ENCODE measurements at places on chromosomes 12 and 14.

DNA sequence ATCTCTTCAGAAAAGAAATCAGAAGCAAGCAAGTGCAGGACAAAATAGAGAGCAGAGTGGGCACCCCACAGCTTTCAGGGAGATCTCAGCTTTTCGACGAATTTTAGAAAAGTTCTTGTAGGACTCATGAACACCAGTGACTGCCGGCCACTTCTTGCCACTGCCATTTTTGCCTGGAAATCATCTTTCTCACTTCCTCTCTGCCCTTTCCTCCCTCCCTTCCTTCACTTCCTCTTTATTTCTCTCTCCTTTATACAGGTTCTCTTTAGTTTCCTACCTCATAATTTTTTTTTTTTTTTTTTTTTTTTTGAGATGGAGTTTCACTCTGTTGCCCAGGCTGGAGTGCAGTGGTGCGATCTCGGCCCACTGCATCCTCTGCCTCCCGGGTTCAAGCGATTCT, 185.6 kb downstream of the APAF1 start:
- no peak for DNase-seq

- DNase-seq: no peak
These were observed 64.7 kb downstream of the ZNF641 start for GRCh38 chr12:48285751-48286650.

DNA sequence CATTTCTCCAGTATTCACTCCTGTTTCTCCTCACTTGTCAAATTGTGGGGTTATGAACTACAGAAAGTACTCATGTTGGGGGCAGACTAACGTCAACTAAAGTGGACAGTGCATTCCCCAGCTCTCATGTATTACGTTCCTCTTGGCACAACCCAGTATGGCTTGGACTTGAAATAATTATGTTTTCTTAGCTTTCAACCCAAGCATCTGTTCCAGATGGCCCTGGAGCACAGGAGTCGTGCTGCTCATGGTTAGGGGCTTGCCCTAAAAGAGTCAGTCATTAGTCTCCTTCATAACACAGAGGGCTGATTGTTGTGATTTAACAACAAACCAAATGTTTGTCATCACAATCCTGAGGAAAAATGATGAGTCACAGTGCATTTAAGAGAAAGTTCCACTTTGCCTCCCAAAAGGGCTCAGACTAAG, 154.4 kb downstream of the RPAP3 start:
- no peak for DNase-seq

DNA sequence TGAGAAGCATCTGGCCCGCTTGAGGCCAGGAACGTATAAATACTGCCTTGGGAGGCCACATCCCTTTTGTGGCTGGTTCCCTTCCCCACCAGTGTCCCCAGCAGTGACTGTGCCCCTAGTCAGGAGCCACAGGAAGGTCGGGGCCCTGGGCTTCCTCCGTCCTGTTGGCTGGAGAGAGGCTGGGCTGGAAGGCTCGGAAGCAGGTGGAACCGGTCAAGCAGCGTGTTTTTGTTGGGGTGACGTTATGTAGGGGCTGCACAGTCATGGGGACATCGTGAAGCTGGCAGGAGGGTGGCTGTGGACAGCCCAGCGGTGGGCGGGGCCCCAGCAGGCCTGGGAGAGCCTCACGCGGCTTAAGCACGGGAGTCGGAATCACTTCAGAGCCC, 10.1 kb downstream of the XRCC3 start:
- DNase-seq: no peak

DNA sequence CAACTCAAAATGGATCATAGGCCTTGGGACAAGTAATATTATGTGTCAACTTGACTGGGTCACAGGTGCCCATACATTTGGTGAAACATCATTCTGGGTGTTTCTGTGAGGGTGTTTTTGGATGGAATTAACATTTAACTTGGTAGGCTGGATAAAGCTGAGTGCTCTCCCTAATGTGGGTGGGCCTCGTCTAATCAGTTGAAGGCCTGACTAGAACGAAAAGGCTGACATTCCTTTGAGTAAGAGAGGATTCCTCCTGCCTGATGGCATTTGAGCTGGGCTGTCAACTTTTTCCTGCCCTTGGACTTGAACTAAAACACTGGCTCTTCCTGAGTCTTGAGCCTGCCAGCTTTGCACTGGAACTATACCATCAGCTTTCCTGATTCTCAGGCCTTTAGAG, 93.4 kb upstream of the ESRRB start:
- no peak for DNase-seq

DNA sequence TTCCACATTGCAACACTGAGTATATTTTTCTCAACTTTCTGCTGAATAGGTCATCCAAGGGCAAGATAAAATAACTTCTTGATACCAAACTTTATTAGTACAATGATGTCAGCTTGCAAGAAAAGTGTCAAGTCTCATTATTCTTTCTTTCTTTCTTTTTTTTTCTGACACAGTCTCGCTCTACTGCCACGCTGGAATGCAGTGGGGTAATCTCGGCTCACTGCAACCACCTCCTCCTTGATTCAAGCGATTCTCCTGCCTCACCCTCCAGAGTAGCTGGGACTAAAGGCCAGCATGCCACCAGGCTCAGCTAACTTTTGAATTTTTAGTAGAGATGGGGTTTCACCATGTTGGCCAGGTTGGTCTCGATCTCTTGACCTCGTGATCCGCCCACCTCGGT, 523.4 kb downstream of the FSCB start:
- no peak for DNase-seq

GRCh38 chr14:83096092-83096491, 1562.4 kb upstream of the SEL1L start:
- no peak for DNase-seq

DNA sequence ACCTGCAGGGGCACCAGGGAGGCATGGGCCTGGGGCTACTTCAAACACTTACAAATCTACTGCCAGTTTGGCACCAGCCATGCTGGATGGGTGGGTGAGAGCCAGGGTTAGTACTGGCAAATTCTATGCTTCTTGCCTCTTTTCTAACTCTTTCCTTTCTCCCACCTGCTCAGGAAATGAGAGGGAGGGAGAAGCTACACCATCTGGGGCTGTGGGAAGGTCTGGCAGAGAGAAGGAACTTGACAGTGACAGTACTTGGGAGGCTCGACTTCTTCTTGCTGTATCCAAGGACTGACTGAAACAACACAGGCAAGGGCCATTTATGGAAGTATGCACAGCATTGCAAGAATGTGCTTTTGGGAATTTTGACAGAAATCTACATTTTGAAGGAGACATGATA, 149.6 kb upstream of the DYRK2 start:
- no peak for DNase-seq

DNA sequence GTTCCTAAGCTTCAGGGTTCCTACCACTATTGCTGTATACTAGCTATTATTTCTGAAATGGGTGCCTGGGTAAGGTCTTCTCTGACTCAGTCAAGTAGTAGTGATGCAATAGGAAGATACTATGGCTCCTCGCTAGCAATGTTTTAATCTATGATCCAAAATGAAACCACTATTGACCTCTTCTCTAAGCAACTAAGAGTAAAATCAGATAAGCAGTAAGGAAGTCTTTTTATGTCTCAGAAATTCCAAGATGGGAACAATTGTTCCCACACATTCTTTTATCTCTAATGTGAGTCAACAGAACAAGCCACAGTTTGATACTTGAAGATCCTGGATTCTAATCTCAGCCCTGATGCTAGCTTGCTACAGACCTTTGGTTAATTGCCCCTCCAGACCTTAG, 45.1 kb downstream of the AREL1 start:
- no peak for DNase-seq

- DNase-seq: no peak
These were observed 1.6 kb downstream of the ZFC3H1 start for GRCh38 chr12:71661977-71662530.

- DNase-seq: no peak
These were observed 132.1 kb downstream of the RAD51B start for GRCh38 chr14:67951529-67952135.

GRCh38 chr12:53744130-53744441, 7.7 kb downstream of the CISTR start:
- no peak for DNase-seq

- peak; percentile 40 for DNase-seq
These were observed 38.8 kb upstream of the WSCD2 start for GRCh38 chr12:108090107-108090899.

- DNase-seq: no peak
These were observed 105.4 kb upstream of the CNTN1 start for GRCh38 chr12:40586823-40587222.

- no peak for DNase-seq
These were observed 6.7 kb upstream of the KRT86 start for GRCh38 chr12:52267699-52268098.

- no peak for DNase-seq
These were observed 320.6 kb upstream of the TBX3 start for GRCh38 chr12:115004470-115005146.

DNA sequence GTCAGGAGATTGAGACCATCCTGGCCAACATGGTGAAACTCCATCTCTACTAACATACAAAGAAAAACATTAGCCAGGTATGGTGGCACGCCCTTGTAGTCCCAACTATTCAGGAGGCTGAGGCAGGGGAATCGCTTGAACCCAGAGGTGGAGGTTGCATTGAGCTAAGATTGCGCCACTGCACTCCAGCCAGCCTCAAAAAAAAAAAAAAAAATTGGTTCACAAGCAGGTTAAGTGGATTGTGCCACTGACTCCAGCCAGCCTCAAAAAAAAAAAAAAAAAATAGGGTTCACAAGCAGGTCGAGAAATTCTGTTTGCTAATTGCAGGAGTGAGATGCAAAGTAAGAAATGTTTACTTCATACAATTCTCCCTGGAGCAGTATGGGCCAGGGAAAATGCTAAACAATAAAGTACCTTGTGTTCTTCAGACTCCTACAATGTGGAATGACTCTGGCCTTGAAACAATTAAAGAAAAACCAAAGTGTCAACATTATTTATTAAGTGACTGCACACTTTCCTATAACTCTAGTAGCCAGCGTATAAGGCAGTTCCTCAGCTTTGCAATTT, 6.1 kb downstream of the EDDM3B start:
- no peak for DNase-seq
